ENCODE measurements at places on chromosomes 13 and 19.

DNA sequence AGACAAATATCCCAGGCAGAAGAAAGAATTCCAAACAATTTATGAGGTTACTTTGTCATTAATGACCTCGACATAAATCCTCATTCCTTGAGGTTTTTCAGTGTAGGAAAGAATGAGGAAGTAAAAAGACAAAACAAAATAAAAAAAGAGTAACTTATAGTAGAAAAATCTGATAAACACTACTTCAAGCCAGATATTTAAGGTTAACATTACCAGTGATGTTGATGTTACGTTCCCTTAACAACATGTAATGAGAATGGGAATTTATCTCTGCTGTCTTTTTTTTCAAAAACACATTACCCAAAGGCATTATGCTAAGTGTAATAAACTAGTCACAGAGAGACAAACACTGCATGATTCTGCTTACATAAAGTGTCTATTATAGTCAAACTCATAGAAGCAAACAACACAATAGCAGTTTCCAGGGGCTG is 935.1 kb downstream of the SLITRK1 start:
- DNase-seq = no peak

- DNase-seq = no peak
These were observed 17.6 kb upstream of the VSTM2B start for GRCh38 chr19:29508181-29508580.

GRCh38 chr13:43731296-43731695 is 55.5 kb downstream of the ENOX1 start:
- no peak for DNase-seq

- no peak for DNase-seq
These were observed 21.5 kb downstream of the COLGALT1 start for GRCh38 chr19:17576758-17577456.

DNA sequence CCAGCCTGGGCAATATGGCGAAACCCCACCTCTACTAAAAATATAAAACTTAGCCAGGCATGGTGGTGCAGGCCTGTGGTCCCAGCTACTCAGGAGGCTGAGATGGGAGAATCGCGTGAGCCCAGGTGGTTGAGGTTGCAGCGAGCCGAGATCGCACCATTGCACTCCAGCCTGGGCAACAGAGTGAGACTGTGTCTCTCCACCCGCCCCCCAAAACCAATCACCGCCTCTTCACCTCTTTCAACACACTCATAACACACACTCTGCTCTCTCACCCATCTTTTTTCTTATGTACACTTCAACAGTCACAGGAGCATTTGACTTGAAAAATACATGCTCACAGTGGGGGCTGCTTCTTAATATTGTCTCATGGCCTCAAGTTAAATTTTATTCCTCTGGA is 76.8 kb downstream of the ESD start:
- no peak for DNase-seq

DNA sequence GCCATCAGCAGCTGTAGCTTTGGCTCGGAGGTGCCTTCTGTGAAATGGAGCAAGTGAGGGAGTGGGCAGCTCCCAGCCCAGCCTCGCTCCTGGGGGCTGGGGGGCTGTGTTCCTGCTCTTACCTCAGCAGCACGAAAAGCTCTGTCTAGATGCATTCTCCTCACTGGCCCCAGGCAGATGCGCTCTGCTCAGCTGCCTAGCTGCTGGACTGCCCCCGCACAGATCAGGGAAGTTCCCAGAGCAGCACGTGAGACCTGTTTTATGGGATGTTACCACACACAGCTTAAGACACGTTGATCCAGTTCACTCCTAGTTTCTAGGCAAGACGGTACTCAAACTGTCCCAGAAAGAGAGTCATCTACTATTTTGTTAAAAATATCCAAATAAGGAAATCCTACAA is 13.6 kb downstream of the LCP1 start:
- no peak for DNase-seq

- DNase-seq = no peak
These were observed 15.6 kb upstream of the LHFPL6 start for GRCh38 chr13:39618561-39618960.

DNA sequence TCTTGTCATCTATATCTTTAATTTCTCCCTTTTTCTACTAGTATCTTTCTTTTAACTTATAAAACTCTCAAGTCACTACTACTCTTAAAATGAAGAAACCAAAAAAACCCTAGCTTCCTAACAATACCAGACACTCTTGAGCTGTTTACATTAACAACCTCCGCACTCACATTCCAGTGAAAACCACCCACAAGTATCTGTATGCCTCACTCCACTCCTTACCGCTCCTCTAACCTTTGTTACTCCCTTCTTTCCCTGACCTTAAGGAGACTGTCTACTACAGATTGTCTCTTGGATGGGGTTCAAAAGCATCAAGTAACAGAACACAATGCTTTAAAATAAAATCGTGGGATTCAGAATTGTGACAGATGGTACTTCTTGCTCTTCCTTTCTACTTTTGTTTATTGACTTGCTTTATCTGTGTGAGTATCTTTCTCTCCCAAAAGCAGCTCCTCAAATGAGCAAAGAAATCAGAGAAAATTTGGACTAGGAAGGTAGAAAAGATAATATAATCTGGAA is 110.0 kb upstream of the FBXL3 start:
- no peak for DNase-seq

- DNase-seq = peak; percentile 70
These were observed 337 bp upstream of the FXYD7 start for GRCh38 chr19:35142606-35143230.

DNA sequence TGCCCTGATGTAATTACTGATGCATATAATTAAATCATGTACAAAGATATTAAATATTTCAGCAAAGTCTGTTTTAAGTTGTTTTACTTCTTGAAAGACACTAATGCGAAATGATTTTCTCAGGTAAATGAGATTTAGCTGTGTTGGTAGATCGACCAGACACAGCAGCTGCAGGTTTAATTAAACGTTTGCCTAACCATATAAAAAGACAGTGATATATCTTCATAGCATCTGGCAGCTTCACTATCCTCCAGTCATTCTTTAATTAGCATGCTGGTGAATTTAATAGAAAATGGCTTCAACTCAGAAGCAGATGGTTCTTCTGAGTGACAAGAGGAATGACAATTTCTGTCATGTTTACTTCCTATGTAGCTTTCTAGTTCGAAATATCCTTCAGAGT is 69.3 kb downstream of the NHLRC3 start:
- DNase-seq = no peak

DNA sequence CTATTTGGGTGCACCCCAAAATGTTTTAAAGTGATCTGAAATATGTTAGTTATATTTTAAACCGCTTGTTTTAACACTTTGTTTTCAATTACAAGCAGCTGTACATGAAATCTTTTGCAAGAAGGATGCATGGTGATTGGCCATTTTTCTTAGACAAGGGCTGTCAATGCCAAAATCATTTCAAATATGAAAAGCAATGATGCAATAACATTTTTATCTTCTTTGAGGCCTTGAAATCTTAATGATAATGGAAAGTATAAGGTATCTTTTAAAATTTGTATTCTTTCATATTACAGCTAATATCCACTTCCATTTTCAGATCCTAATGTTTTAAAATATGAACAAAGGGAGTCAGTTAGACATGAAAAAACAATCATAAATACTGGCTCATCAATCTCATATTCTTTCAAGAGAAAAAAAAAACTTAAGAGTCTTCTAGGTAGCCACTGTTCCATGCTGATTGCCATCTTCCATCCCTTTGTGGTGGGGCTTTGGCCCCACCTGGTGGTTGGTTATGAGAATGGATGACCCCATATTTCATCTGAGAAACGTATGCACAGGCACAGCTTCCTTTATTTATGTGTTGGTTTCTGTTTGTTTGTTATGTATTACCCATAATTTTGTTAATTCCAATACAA is 330.3 kb upstream of the MIR17HG start:
- DNase-seq = no peak

GRCh38 chr19:56350416-56351045 is 35.9 kb upstream of the ZSCAN5A start:
- DNase-seq = peak; percentile 29

DNA sequence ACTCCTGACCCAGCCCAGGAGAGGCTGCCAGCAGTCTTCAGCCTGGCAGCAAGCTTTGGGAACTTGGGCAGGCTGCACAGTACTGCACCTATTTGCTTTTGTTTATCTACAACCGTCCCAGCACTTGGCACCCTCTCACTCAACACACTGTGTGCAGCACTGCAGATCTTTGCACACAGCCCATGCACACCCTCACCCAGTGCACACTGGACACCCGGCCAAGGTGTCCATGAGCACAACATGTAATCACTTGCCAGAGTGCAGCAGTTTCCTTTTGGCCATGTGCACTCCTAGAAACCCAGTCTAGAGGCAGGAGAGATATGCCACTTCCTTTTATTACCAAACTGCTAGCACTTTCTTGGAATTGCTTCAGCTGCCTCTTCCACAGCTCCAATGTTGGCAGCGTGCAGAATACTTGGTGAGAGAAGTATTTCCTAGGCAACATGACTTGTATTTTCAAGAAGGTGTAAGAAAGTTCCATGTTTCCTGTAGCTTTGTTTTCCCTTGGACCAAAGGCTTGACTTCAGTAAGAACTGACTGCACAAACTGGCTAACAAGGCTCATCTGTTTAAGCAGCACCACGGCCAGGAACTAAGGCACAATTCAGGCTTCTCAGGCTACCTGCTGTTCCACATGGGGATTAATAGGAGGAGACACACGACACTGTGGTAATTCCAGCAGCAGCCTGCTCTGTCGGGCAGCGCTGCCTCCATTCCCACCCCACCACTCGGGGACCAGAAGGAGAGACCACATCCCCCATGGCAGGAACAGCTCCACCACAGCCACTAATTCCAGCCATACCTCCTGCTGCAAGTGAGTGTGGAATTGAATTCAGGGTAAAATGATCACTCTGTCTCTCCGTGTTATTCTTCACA is 15.3 kb downstream of the ATP7B start:
- no peak for DNase-seq

DNA sequence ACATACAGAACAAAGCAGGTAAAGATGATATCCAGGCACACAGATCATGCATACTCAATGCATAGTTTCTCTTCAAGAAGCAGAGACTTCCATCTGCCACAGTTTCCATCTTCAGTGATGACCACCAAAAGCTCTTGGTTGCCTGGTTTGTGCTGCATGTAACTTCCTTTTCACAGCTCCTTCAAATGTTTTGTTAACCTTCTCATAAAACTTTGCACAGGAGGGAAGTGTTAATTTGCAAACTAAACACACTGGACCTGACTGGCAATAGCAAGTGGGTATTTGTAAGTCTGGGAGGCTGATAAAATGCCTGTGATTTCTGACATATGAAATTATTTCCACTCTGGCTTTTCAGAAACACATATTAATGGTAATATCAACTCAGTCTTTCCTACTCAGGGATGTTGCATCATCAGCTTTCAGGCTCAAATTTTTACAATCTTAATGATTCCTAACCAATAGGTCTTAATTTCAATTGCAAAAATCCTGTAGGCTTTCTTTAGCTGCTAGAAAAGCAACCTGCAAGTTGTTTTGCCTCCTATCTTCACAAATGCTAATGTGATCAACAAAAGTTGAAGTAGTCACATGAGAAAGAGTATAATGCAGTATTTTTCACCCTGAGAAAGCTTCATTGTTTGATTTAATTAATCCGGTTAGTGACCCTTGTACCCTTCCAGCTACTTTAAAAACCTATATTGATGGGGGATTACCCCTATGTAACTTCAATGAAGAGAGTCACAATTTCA is 575.6 kb downstream of the DIAPH3 start:
- no peak for DNase-seq

- no peak for DNase-seq
These were observed 1.2 kb upstream of the C19orf81 start for GRCh38 chr19:50647879-50648615.

DNA sequence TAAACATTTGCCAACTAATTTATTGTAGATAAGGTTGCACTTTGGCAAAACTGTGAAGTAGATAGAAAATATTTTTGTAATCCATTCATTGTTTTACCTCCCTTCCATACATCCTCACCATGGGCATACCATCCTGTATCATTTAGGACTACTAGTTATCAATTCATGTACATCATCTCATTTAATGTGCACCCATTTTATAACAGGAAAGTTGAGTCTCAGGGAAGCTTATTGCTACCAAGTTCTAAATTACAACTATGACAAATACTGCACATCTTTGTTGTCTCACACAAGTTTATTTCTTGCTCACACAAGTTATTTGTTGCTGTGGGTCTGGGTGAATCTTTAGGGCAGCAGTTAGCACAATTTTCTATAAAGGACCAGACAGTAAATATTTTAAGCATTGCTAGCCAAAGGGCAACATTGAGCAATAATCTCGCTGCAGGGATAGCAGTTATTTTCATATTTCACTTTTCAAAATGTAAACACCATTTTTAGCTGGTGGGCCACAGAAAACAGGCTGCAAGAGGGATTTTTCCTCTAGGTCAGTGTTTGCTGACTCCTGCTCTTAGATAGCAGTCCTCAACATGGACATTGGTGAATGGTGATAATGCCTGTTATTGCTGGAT is 276.5 kb downstream of the GPC6 start:
- no peak for DNase-seq

DNA sequence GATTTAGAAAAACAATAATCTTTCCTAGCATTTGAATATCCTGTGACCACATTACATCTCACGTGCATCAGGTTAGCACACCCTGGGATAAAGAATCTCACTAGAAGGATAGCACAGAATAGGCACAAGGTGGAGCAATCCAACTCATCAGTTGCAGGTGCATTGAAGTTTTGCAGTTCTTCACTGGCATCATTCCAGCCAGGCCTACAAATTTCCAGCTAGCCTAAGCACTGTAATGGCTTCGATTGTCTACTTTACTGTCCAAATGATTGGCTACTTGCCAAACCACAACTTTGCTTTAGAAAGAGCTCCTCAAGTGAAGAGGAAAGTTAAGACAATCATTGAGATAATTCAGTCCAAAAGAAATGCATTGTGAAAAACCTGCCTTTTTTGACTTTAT is 89.5 kb downstream of the SPRY2 start:
- DNase-seq = no peak

GRCh38 chr13:94829837-94830365 is 117.6 kb upstream of the SOX21 start:
- no peak for DNase-seq

DNA sequence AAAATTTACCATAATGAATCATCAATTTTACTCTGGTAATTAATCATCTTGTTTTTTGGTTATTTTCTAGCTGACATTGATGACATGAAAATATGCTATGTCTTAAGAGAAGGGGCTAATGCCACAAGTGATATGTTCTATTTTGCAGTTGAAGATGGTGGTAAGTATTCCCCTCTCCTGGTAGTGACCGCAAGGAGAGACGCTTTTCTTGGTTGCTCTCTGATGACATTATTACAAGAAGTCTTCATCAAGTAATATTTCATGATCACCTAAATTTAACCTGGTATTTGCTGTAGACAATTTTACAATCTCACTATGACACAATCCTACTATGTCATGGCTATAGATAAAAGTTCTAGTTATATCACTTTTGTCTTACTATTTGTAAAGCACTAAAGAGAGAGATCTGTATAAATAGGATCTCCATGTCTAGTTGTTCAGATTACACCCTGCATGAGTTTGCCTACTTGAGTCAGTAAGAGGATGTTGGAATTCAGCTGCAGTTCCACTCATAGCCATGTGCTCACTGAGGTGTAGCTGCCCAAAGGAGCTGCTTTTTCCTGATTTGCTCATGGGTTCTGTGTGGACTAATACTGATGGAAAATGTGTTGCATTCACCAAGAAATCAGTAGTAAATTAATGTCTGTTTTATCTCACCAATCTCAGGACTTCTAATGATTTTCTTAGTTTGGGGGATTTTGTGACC is 10.9 kb downstream of the FREM2 start:
- DNase-seq = no peak
